Dermis blood vessel endothelial cell (primary cell): ENCODE measurements at places on chromosomes 5 and 9. TPM values are rescaled to one million over a fixed set of nuclear protein-coding genes. Genes with fewer than 3 reads are reported as not detected.

- no peak for DNase-seq
These were observed 80.8 kb downstream of the LMNB1 start for GRCh38 chr5:126857472-126858410.

- no peak for DNase-seq
These were observed 43.2 kb downstream of the RGMB start for GRCh38 chr5:98816582-98817222.

DNA sequence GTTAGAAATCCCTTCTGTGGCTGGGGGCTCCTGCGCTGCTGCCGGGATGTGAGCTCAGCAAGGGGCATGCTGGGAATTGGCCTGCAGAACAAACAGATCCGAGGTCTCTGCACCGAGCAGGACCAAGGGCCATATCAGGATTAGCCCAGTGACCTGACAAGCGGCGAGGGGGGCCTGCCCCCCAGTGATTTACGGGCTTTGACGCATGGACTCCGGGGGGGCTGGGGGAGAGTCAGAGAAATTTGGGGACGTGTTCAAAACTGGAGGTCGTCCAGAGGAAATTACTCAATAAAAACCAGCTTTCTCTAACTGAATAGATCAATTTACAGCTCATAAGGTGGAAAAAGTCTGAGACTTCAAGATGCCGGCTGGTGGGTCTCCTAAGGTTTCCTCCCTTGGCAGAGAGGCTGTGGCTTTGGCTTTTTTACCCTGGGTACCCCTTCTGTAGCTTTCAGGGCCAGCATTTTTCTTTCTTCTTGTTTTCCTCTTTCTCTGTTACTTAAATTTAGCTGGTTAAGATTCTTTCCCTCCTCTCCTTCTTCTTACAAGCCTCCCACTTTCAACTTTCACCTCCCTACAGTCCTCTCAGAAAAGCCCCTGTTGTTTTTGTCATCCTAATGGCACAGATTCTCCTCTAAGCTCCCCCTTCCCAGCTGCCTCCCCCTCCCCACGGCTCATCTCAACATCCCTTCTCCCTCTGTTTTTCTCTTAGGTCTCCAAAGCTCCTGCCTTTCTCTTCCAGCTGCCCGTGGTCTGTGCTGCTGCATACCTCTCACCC lies 551.0 kb downstream of the CCDC171 start:
- no peak for DNase-seq

Gene ORM2
- not detected in 2 replicates for total RNA-seq

Gene DPYSL3
- 37.1 and 50.0 TPM in 2 replicates for total RNA-seq

DNA sequence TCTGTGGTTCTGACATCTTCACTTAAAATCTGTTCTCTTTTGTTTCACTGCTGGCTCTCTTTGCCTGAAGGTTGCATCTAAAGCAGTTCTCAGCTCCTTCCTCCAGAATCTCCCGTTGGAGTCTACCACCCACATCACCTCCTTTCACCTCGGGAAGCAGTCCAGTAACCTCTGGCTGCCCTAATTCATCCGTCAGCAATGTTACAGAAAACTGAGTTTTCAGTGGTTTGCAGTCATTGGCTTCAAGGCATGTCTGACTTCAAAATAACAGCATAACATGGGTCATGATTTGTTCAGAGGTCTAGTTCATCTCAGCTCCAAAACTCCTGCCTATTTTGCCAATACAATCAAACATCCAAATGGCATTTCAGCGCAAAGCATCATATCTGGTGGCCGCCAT lies 107.7 kb downstream of the GOLPH3 start:
- DNase-seq, result no peak

DNA sequence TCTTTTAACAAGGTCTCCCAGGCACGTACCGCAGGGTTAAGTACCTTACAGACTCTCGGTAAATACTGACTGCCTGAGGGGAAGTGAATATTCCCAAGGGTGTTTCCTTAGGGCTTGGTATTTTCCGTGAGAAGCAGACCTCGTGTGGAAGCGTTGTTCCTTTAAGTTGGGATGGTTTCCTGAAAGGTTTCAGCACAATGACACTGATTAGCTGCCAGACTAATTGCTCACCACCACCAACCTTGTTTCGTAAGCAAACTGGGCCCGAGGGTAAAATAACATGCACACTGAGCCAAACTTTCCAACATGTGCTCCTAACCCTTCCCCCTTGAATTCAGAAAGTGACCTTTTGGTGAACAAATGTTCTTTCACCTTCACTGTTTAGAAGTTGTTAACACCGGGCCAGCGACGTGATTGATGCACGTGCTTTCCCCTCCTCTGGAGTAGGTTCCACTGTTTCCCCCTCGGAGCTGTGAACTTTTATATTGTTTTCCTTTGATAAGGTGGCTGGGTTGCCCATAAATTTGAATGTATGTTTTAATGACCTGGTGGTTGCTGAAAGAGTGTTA lies 128.1 kb upstream of the RPS23 start:
- peak; percentile 100 for DNase-seq

Gene TMEM252
- total RNA-seq, result 0.51 TPM in 1 of 2 replicates, not detected in the other
